NCI-H2081 (cell line): ENCODE measurements at places on chromosomes 16 and 17.
A peak's percentile ranks its signal among the peaks of the same experiment; 100 is the strongest.

- DNase-seq: no peak
Measured at GRCh38 chr16:81888520-81889394, 109.7 kb downstream of the PLCG2 start.

DNA sequence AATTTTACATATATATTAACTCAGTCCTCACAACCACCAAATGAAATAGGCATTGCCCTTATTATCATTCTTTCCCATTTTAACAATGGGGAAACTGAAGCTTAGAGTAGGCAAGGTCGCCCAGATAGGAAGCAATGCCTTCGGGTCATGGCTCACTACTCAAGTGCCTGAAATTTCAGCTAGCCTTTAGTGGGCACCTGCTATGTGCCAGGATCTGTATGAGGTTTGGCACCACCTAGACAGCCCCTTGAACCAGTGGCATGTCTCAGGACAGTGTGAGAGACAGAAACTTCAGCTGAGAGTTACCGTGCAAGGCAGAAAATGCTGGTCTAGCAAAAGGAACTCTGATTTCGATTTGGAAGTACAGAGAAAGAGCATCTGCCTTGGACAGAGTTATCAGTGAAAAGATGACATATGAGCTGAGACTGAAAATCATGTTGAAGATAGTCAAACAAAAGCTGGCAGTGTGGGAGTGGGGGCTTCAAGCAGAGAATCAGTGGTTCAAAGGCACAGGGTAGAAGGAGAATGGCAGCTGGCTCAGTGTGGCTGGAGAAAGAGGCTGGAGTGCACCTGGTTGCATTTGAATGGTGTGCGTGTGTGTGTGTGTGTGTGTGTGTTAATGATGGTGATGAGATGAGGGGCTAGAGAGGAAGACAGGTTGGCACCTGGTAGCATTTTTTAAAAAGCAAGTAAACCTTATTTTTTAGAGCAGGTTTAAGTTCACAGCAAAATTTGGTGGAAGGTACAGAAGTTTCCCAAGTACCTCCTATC lies 29.1 kb downstream of the CDH13 start:
- no peak for DNase-seq

DNA sequence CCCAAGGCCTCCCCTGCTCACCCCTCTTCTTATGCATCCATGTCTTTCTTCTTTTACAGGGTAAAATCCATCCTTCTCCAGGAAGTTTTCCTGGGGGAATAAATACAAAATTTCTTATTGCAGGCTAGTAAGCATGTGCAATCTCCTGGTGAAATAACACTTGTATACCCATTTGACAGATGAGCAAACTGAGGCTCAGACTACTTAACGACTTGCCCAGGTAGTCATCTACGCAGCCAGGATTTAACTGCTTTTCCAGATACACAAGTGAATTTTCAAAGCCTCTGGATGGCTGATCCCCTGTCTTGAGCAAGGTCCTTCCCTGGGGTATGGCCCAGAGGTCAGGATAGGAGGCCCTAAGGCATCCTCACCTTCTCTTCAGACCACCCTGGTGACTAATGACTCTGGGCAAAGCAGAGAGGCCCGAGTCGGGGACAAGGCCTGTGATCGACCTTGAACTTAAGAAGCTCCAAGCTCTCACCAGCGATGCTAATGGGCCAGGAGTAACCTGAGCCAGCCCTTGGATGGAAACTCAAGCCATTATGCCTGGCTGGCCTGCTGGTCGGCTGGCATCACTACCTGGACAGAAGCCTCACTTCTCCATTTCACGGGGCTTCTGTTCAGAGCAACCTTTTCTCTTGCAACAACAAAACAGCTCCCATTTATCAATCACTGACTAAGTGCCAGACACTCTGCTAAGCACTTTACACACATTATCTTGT lies 33.1 kb downstream of the ZNF423 start:
- DNase-seq: no peak

- no peak for DNase-seq
Measured at GRCh38 chr17:34820248-34820801, 140.9 kb downstream of the CCT6B start.

DNA sequence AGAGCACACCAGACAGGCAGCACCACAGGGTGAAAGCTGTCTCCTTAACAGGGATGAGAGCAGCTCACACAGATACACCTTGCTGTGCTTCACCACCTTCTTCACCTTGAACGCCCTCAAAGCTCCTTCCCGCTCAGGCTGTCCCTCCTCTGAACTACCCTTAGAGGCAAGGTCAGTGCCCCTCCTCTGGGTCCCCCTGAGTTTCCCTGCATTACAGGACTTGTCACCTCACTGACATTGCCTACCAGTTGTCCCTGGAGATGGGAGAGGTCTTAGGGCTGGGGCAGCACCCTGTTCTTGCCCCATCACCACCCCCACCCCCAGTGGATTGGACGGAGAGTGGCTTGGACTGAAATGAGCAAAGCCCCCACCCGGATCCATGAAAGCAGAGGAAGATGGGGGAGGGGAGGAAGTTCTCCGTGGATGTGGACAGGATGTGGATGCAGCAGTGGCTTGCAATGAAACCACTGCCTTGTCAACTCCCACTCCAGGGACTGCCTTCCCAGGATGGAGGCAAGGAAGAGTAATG lies 73.2 kb upstream of the CDH5 start:
- no peak for DNase-seq

GRCh38 chr17:49520386-49521087 lies 25.4 kb downstream of the NGFR start:
- DNase-seq: no peak

DNA sequence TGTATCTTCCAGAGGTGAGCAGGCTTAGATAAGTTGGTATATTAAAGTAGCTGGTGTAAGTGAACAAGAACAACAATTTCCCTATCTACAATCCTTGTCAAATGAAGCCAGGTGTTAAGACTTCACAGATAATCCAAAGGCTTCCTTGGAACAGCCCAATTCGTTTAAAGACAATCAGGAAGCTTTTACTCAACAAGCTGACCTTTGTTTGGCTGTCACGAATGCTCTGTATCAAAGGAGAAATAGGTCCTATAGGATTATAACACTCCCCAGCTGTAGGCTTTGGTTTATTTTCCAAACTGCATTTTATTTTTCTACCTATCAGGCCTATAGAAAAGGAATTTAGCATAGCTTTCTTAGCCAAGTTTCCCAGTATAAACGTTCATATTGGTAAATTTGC lies 766.5 kb upstream of the GOT2 start:
- DNase-seq: no peak

DNA sequence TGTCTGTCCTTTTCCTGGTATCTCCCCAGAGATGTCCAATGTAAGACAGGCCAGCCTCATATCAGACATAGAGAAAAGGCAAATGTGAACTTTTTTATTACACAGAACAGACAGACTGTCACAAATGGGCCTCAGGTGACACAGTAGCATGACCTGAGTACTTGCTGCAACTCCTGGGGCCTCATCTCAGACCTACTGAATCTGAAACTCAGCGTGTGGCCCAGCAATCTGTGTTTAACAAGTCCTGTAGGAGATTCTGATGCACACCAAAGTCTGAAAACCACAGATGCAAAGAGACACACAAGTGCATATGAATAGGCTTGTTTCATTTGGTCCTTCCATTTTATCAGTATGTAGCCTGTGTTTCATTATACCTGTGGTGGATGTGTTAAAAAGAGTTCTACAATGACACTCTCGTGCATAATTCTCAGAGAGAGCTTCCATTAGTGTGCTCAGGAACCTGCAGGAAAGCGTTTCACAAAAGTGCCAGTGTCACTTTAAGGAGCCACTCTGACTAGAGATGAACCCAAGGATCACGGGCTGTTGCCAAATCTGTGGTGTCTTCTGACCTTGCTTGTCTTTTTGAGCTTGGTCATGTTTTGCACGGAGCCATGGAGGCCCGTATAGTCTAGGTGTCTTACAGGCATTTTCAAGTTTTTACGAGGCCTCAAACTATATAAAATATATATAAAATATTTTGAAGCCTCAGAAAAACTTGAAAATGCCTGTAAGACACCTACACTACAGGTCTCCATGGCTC lies 33.8 kb upstream of the NF1 start:
- DNase-seq: no peak

GRCh38 chr17:60159479-60159866 lies 9.7 kb downstream of the CA4 start:
- no peak for DNase-seq

DNA sequence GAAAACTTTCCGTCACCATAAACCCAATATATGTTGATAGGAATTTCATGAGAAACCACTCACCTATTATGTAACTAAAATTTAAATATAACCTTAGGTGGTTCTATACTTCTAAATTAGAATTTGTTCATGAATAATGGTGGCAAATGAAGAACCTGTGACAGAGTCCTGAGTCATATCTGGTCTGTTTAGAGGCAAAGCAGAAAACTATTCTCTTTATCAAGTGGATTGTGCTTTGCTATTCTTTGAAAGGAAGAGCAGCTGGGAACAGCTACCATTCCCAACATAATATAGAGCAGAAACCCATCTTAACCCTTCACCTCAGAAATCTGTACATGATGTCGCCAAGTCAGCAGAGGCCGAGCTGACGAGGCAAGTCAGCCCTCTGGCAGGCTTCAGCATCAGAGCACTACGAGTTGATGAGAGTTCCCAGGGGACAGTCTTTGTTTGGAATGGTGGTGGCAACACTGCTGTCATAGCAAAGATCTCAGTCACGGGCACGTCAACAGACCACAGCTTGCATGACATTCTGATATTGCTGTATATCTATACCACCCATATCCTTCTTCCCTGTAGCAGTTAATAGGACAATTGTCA lies 631.9 kb upstream of the CA10 start:
- DNase-seq: no peak

GRCh38 chr16:1295465-1295864 lies 14.0 kb upstream of the UBE2I start:
- no peak for DNase-seq

- no peak for DNase-seq
Measured at GRCh38 chr17:11928436-11928835, 68.8 kb downstream of the ZNF18 start.

DNA sequence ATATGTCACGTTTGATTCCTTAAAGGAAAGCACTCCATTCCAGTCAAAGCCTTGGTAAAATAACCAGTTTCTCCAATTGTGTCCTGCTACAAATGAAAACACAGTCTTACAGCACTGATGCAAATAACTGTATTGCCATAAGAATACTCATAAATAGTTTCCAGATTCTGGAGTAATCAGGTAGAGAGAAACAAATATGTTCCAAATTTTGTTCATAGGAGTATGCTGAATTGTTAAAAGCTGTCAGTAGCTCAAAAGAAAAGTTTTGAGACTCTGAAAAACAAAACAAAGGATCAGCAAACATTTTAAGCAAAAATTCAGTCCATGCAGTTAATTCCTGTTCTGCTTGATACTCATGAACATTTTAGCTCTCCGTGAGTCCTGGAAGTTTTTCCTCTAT lies 7.8 kb downstream of the DHRS7B start:
- DNase-seq: no peak

DNA sequence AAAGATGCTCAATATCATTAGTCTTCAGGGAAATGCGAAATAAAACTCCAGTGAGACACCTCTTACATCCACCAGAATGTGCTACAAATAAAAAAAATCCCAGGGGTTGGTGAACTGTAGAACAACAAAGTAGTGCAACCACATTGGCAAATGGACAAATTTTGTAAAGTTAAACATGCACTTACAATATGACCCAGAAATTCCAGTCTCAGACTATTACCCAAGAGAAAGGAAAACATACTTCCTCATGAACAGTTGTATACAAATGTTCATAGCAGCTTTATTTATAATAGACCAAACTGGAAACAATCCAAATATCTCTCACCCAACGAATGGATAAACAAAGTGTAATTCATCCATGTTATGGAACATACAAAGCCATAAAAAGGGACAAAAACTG lies 239.5 kb downstream of the ABCC12 start:
- no peak for DNase-seq

GRCh38 chr17:68910251-68910705 lies 44.9 kb downstream of the ABCA8 start:
- DNase-seq: no peak

DNA sequence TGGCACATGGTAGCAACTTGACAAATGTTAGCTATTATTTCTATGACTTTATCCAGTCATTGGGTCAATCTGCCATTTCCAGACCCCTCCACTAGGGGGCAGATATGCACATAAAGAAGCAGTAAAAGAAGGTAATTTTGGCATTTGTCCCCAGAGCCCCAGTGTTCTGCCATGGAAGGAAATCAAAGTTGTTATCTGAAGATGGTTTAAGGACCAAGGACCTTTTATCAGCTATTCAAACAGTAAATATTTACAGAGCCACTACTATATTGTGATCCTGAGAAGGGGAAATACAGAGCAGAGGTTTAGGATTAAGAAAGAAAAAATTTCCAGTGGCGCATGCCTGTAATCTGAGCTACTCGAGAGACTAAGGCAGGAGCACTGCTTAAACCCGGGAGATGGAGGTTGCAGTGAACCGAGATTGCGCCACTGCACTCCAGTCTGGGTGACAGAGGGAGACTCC lies 20.0 kb downstream of the TRAF4 start:
- DNase-seq: peak; percentile 64

DNA sequence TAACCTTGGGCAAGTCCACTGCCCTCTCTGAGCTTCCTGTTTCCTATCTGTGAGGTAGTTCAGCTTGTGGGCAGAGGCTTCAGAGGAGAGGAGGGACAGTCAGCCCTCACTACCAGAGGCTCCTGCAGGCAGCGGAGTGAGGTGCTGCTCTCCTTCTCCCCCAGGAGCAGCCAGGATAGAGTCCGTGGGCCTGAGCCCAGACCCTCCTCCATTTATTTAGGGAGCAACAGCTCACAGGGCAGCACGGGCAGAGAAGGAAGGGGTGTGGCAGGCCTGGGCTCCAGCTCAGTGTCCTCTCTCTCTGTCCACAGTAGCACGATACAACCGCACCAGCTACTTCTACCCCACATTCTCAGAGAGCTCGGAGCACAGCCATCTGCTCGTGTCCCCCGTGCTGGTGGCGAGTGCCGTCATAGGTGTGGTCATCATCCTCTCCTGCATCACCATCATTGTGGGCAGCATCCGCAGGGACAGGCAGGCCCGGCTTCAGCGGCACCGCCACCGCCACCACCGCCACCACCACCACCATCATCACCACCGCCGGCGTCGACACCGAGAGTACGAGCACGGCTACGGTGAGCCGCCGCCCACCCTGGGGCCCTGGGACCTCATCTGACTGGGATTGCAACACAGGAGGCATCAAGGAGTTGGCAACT lies 42.3 kb downstream of the BEAN1 start:
- no peak for DNase-seq

- no peak for DNase-seq
Measured at GRCh38 chr16:15572329-15573001, 70.5 kb downstream of the MARF1 start.

DNA sequence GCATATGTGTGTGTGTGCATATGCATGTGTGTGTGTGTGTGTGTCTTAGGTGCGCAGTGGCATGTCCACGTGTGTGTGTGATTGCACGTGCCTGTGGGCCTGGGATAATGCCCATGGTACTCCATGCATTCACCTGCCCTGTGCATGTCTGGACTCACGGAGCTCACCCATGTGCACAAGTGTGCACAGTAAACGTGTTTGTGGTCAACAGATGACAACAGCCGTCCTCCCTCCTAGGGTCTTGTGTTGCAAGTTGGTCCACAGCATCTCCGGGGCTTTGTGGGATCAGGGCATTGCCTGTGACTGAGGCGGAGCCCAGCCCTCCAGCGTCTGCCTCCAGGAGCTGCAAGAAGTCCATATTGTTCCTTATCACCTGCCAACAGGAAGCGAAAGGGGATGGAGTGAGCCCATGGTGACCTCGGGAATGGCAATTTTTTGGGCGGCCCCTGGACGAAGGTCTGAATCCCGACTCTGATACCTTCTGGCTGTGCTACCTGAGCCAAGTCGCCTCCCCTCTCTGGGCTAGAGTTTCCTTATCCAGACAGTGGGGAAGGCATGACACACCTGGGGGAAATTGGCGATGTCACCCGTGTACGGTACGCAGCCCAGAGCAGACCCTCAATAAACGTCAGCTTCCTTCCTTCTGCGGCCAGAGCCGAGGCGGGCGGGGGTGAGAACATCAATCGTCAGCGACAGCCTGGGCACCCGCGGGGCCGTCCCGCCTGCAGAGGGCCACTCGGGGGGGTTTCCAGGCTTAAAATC lies 47.6 kb downstream of the IL21R start:
- no peak for DNase-seq
